Stimulated activated CD4-positive, alpha-beta T cell treated with anti-CD3 and anti-CD28 coated beads, Interleukin-1b, Interleukin-23, amount 100 ng/mL, for 1 hour (primary cell): ENCODE measurements at places on chromosomes 11 and 22.

- DNase-seq, result no peak
Measured at GRCh38 chr11:104897891-104898684, at the start of gene CASP12. TSS of gene CASP12 (minus strand) at chr11:104898460.

DNA sequence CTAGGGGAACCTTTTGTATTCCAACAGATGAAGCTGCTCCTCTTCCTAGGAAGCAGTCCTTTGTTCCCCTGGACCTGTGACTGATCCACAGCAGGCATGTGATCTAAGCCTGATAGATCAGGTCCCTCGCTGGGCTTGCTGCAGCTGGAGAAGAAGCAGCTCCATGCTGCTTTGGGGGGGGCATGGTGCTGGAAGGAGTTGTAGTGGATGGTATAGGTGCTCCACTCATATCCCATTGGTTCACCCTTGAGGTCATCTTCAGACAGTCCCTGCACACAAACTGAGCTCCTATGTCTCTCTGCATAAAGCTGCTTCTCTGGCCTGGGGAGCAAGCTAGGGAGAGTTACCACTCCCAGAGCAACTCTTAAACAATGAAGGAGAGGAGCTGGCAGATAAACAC, 9.5 kb upstream of the RIC3 start:
- DNase-seq, result no peak

DNA sequence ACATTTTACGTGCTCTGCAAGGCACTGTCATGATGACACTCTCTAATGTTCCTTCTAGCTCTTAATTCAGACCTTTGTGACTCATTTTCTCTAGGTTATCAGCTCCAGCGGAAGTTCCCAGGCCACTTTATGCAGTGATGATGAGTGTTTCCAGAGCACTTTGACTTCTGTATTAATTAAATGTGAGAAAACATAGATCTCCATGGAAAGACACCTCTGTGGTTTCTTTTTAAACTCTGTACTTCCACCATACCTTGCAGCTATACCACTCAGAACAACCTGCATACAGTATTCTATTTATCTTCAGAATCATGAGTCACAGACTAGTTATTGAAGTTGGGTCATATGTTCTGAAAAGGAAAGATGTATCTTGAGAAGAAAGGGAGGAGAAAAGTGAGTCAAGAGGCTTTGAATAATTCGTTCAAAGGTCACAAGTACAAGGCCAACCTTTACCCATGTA, 175.6 kb upstream of the TENM4 start:
- no peak for DNase-seq

GRCh38 chr11:62645671-62645945, 805 bp downstream of the GANAB start:
- DNase-seq, result no peak

DNA sequence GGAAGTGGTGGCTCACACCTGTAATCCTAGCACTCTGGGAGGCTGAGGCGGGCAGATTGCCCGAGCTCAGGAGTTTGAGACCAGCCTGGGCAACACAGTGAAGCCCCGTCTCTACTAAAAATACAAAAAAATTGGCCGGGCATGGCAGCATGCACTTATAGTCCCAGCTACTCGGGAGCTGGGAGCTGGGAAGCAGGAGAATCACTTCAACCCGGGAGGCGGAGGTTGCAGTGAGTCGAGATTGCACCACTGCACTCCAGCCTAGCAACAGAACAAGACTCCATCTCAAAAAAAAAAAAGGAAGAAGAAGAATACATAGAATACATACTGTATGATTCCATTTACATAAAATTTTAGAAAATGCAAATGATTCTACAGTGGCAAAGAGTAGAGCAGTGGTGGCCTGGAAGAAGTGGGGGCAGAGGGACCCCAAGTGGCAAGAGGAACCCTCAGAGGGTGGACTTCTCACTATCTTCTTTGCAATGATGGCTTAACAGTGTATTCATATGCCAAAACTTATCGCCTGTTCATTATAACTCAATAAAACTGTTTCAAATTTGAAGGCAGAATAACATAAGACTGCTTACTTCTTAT, 22.0 kb downstream of the PACSIN2 start:
- DNase-seq, result no peak

GRCh38 chr11:11558396-11558795, 63.4 kb downstream of the GALNT18 start:
- no peak for DNase-seq

GRCh38 chr11:43360361-43361032, 1.8 kb downstream of the TTC17 start:
- no peak for DNase-seq

- no peak for DNase-seq
Measured at GRCh38 chr11:129732941-129733340, 82.7 kb upstream of the TMEM45B start.

DNA sequence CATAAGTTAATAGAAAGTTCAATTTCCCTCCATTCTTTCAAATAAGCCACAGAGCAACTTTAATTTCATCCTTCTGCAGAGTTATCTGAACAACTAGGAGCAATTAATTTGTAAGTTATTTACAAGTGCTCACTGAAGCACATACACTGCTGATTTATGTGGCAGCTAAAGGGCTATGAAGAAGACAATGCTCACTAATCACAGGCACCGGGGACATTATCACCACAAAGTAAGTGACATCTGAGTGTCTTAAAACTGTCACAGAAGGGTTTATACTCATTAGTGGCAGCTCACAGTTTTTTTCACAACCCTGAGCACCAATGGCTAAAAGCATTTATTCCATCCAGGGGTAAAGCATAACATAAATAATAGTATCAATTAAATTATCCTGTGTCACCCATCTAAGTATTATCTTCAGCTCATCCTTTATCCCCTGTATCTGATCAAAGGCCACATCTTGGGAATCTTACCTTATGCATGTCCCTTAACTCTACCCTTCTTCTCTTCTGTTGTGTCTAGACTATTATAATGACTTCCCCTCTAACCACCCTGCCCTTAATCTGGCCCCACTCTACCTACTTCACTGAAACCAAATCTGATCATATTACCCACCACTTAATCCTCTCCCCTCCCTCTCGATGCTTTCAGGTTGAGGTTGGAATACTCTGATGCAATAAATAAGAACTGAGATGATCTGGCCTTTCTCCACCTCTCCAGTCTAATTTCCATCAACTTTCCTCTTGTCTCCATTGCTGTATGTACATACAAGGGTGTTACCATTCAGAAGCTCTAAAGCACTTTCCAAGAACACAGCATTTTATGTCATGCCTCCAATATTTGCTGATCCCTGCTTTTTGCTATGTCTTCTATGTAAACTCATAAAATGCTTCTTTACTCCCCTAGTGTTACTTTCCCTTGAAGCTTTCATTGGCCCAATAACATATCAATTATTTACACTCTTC, 252.7 kb downstream of the CASP12 start:
- no peak for DNase-seq

DNA sequence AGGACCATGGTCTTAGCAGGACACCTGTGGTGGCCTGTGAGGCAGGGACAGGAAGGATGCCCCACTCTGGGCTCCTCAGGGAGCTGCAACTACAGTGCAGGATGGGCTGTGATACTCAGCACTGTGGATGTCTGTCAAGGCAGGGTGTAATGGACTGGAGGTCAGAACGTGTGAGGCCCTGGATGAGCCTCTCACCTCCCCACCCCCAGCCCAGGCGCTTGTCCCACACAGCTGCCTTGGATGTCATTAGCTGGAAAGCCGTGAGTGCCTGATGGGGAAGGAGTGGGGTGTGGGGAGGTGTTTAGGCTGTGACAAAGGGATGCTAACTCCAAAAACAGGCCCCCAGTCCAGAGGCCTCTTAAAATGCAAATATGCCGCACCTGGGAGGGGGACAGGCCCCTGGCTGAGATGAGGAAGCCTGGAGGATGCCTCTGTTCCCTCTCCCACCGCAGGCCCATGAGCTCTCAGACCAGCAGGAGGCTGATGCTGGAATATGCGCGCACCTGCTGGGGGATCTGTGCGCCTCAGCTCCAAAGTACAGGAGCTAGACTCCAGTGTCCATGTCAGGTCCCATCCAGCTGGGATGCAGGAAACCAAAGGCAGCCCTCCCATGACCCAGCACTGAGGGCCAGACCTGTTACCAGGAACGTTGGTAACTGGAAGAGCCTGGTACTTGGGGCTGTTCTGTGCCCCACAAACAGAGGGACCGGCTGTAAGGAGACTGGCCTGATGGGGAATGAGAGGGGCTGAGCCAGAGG, 25.1 kb downstream of the RSPH14 start:
- no peak for DNase-seq

DNA sequence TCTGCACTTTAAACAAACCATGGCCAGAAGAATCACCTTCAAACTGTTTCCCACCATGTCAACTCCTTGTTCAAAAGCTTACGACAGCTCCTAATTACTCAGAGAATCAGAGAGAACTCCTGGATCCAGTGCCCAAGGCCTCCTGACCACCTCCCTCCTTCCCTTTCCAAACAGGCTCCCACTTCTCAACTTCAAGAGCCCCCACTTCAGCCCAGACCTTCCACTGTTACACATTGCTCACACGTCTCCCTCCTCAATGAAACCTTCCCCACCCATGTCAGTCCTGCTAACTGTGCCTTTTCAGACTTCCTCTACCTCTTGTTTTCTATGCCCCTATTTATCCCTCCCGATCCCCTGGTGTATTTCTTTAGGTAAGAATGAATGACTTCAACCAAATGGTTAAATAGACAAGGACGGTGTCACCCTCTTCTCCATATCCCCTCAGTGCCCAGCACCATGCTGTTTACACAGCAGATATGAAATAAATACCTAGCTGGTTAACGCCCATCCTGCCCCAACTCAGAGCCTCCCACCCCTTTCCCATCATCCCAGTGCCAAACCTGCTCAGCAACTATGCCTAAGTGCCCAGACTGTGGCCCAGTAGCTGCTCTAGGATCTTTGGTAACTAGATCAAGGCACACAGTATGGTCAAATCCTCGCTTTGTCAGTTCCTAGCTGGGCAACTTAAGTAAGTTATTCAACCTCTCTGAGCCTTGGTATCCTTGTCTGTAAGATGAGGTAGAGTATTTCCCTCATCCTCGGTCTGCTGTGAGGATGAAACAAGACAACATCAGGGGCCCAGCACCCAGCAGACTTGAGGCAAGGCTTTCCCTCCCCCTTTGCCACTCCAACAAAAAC, 36.8 kb downstream of the PLEKHA7 start:
- DNase-seq, result no peak
